ENCODE measurements at places on chromosomes 4 and X. TPM values are rescaled to one million over a fixed set of nuclear protein-coding genes. Genes with fewer than 3 reads are reported as not detected.

ODAPH gene
- not detected for total RNA-seq

DUSP21 gene
- total RNA-seq, result not detected

CSAG1 gene
- not detected for total RNA-seq

GRCh38 chr4:7044137-7044930 is 1.2 kb downstream of the TADA2B start:
- H3K36me3 ChIP-seq, result no peaks in the 10 kb centered on the region
- H3K4me1 ChIP-seq, result peaks cover 41% of the 10 kb centered on the region
- no peaks in the 10 kb centered on the region for H3K27me3 ChIP-seq
- peak; percentile 49 for DNase-seq
- peak overlapping the region; percentile 81 for H3K4me3 ChIP-seq

- no peak overlapping the region for H3K27ac ChIP-seq
- H3K27me3 ChIP-seq, result no peaks in the 10 kb centered on the region
- DNase-seq, result peak; percentile 55
Observed at GRCh38 chrX:129771266-129771995, 8.3 kb upstream of the SASH3 start.

- H3K27me3 ChIP-seq, result no peaks in the 10 kb centered on the region
- no peak overlapping the region for H3K27ac ChIP-seq
- H3K4me1 ChIP-seq, result no peaks in the 10 kb centered on the region
- H3K36me3 ChIP-seq, result no peaks in the 10 kb centered on the region
Observed at GRCh38 chr4:30103455-30103854, 616.7 kb upstream of the PCDH7 start.
